ENCODE measurements at places on chromosomes 4 and X.

DNA sequence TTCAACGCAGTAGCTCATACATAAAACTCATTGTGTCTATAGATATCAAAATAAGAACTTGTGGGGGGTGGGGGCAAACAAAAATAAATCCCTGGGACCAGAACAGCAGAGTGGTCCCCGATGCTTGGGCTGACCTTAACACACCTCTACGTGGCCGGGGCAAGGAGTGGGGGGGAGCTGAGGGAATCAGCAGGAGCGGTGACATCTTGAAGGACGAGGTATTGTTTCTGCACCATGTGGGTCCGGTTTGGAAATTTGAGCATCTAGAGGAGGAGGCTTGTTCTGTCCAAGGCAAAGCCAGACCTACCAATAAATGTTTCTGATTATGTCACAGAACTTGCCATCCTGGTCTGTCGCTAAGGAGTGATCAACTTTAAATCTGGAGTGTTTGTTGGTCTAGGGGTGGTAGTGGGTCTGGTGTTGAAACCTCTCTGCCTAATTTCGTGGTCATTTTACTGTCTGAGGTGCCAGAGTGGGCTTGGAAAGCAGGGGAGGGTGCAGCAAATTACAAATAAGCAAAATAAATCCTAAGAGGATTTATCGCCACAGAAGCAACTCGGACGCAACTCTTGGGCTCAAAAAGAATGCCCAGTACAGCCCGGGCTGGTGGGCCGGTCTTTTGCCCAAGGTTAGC lies 774 bp upstream of the RAPGEF2 start:
- DNase-seq: no peak

DNA sequence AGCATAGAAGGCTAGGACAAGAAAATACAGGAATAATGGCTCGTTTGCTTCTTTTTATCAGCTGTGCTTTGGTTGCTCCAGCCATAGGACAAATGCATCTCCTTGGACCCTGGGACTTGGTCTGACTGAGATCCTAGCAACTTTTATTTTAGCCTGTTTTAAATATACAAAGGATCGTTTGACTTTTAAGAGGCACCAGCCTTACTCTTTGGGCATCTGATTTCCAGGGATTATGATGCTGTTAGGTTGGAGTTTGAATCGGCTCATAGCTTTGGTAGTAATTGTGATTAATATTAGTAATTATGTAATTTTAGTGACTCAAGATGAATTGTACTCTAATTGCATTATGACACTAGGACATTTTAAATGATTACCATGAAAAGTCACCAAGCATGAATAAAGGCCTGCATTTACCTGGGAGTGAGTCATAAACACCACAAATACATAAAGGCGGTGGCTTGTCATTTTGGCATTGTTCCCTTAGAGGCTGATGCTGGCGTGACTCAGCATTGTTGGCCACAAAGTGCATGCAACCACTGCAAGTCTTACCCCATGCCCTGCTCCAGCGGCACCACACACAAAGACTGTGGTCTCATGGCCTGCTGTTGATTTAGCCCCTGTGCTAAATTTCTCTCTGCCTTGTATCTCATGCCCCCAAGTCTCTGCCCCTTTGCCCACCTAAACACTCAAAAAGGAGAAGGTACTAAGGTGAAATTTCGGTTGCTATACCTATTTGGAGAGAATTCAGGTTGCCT lies 12.4 kb downstream of the GPAT3 start:
- DNase-seq: no peak

DNA sequence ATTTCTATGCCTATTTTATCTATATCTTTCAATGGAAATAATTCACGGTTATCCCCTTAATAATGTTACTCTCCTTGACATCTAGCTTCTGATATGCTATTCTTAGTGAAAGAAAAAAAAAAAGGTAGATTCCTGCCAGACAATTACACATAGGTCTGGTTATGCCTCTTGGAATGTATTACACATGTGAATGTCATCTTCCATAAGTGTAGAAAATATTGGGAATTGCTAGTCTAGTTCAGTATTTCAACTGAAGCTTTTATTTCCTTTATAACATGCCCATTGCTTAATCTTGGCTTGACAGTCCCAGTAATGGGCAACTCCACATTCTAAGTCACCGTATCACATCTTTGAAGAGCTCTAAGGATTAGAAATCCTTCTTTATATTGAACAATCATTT lies 25.4 kb upstream of the PPP1R2C start:
- DNase-seq: no peak

- DNase-seq: no peak
Observed at GRCh38 chr4:47713129-47713834, 124.6 kb downstream of the CORIN start.

DNA sequence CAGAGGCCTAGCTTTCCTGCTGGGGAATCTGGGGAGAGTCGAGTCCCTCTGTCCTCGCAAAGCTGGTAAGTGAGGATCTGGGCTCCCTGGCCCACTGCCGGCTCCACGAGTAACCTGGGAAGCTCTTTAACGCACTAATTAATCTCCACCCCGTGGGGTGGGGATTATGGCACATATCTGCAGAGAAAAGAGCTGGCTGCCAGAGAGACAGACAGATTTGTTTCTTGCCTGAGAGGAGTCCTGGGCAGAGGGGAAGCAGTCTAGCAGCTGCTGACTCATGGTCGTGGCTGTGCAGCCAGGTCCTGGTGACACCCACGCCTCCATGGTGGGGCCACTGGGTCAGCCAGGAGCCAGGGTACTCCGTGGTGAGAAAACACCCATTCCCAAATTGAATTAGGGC lies 14.0 kb downstream of the SORCS2 start:
- no peak for DNase-seq

GRCh38 chr4:98921292-98921691 lies 7.6 kb downstream of the EIF4E start:
- DNase-seq: no peak

DNA sequence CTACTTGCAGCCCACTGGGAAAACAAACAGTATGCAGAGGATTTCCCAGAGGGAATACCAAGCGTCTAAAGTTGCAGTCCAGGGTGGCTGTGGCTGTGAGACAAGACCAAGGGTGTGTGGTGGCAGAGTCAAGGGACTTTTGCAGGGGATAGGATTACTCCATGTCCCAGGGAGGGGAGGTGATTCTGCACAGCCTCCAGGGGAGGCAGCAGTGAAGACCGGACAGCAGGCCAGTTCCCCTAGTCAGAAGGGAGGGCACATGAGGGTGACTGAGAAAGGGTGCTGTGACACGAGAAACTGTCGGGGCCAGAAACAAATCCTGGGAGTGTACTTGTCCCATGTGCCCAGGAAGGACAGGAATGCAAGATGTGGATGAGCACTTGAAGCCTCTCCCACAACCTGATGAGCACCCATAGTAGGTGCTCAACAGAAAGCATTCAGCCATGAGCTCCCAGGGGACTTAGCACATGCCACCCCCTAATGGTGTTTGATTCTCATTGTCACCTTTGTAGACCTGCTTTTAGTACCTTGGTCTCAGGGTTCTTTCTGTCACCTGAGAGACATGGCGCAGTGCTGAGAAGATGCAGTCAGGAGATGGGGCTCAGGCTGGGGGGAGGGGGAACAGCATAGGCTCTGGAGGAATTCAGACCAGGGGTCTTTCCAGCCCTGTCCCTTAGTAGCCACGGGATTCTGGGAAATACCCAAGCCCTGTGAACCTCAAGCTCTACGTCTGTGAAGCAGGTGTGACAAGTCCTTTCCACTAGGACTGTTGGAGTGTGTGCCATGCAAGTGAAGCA lies 18.1 kb upstream of the HSFX3 start:
- no peak for DNase-seq

DNA sequence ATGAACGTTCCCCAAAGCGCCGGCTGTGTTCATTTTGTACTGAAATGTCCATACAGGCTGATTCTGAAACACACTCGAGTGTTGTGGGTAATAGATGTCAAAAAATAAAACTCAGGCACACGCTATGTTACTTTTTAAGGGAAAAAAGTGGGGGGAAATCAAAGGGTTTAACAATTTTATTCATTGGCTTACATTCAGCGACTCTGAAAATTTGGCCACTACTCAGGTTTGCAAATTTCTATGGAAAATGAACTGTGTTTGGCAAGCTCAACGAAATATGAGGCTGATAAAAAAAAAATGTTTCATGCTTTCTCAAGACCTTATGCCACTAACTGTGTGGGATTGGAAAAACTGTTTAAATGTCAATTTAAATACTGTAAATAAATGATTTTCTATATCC lies 18.5 kb downstream of the AMELX start:
- DNase-seq: no peak

DNA sequence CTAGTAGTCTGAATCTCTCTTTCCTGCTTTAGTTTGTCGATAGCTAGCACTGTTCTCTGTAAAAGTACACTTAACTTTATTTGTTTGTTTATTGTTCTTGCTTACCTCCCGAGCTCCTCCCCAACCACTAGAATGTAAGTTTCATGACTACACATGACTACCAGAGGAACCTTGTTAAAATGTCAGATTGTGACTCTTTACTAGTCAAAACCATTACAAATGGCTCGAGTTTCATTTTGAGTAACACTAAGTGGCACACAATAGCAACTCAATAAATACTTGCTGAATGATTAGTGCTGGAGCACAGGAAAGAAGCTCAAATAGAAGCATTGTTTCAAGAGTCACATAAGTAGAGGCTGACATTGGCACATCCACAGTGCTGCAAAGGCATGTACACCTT lies 116.1 kb downstream of the MAPK10 start:
- DNase-seq: no peak

DNA sequence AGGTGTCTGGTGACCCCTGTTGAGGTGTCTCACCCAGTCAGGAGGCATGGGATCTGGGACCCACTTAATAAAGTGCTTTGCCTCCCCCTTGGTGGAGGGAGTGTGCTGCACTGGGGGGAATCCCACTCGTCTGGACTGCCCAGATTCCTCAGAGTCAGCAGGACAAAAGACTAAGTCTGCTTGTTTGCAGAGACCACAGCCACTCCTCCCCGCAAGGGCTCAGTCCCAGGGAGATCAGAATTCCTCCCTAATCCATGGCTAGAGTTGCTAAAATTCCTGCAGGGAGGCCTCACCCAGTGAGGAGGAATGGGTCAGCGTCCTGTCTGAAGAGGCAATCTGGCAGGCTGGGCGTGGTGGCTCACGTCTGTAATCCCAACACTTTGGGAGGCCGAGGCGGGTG lies 442.2 kb downstream of the PABPC4L start:
- peak; percentile 46 for DNase-seq

- DNase-seq: no peak
Observed at GRCh38 chrX:149908308-149908707, 21.1 kb upstream of the HSFX4 start.

DNA sequence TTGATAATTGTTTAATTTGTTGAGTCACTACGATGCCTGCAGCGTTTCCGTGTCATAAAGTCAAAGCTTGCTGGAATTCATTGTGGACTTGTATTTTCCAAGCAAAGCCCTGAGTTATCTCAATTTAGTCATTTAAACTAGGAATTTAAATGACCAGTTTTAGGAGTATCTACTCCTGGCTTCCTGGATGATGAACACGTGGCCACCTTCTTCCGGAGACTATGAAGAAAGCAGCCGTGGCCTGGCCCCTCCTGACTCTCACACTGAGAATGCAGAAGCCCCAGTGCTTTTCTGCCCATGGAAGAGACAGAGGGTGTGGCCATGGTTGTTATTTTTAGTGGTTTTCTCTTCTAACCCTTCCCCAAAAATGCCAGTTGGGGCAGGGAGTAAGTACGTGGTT lies 250.7 kb upstream of the GATB start:
- DNase-seq: no peak

DNA sequence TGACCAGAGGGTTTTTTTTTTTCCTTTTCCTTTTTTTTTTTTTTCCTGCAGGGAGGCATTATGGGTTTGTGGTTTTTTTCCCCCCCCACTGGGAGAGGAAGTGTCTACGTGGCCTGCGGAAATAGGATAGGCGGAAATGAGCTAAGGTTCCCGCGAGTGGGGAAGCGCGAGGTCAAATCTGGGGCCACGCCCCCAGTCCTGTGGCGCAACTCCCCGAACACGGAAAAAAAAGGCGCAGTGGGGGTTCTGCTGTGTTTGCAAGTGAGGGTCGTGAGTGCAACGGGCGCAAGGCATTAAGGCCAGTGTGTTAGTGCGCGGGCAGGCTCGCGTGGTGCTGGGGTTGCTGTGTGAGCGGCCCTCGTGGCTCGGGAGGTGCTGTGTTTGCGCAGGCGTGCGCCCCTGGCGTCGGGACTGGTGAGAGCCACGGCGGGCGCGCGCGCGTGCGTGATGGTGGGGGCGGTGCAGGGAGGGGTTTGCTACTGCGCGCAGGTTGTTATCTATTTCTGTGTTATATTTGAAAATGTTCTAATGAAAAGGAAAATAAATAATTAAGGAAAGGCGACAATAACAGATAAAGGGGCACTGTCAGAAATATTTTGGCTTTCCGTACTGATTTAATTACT lies 685 bp upstream of the MORF4L2 start:
- peak; percentile 90 for DNase-seq

- DNase-seq: no peak
Observed at GRCh38 chr4:85482010-85482738, 7.2 kb downstream of the ARHGAP24 start.

Data from ecto neural progenitor cell (in vitro differentiated cells).